WTC11 (cell line): ENCODE measurements at places on chromosomes 7 and 10. TPM values are rescaled to one million over a fixed set of nuclear protein-coding genes. Genes with fewer than 3 reads are reported as not detected.

The NRCAM gene
- total RNA-seq = 2.6 to 2.9 TPM (median 2.7 TPM) in 3 replicates

The GPR158 gene
- 0.34 to 0.63 TPM (median 0.44 TPM) in 3 replicates for total RNA-seq

The EFCAB10 gene
- 3.0 to 3.2 TPM (median 3.0 TPM) in 3 replicates for total RNA-seq

The AGR3 gene
- not detected in 3 replicates for total RNA-seq

The NPM3 gene
- 223 to 260 TPM (median 229 TPM) in 3 replicates for total RNA-seq

The AMPH gene
- total RNA-seq = 8.9 to 10.0 TPM (median 9.0 TPM) in 3 replicates

The HILPDA gene
- total RNA-seq = 28.3 to 29.5 TPM (median 28.7 TPM) in 3 replicates

The UNC5B gene
- 31.2 to 49.6 TPM (median 31.6 TPM) in 3 replicates for total RNA-seq

DNA sequence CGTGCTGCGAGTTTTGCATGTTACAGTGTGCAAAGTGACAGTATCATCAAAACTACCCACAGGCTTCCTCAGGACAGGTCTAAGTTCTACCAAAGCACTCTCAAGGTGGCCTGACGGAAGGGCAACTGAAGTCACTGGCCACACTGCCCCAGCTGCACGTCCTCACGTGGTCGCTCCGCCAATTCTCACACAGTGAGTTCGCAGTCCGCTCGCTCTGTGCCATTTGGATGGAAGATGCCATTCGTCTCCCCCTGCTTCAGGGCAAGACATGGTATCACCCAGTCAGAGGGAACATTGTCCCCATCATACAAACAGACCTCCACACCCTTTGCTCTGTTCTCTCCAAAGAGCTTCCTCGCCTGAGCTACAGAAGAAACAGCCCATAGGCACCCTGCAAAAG lies 109.6 kb upstream of the COBL start:
- peaks cover 5% of the 10 kb centered on the region; the same call in 1 of the 2 replicates for H3K4me1 ChIP-seq
- H3K27ac ChIP-seq = 0 out of 2 replicates have a peak overlapping the region, but pooled peaks have one; percentile 54
- no peak overlapping the region for H3K4me3 ChIP-seq
- H3K36me3 ChIP-seq = no peaks in the 10 kb centered on the region
- H3K27me3 ChIP-seq = no peaks in the 10 kb centered on the region

GRCh38 chr10:129970465-129971364 lies 6.6 kb upstream of the EBF3 start:
- H3K4me1 ChIP-seq = peaks cover 39% of the 10 kb centered on the region
- peak overlapping the region; percentile 74 for H3K4me3 ChIP-seq
- peaks cover 93% of the 10 kb centered on the region for H3K27me3 ChIP-seq
- H3K27ac ChIP-seq = no peak overlapping the region
- H3K36me3 ChIP-seq = no peaks in the 10 kb centered on the region

DNA sequence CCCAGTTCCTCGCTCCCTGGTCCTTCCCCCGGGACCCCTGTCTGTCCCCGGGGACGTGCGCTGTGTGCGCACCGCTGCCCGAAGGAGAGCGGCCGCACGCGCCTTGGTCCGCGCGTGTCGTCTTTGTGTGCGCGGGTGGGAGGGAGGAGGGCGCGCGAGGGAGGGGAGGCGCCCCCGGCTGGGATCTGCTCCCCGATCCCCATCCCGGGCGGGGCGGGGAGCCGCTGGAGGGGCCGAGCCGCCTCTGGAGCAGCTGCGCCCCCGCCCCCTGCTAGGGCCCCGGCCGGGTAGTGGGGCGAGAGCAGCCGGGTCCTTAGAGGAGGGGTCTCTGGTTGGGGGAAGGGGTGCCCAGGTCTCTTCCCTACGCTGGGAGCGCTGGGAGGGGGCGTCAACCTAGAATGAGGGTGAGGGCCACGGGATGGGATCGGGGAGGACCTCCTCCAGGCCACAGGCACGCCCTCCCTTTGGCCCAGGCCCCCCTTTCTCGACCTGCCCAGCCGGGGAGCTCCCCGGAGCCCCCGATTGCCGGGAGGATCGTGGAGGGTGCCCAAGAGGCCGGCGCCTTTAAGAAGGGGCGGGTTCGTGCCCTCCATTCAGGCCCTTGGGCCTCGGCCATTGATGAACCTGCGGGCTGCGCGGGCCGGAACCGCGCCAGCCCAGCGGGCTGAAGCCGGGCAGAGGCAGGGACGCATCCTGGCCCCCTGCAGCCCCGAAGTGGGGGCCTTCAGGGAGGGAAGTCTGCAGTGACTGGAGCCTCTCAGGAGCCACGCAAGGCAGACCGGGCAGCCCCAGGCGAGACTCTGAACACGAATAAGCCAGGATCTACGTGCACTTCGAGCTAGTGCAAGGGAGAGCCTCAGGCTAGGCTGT lies 678 bp downstream of the SH2B2 start:
- H3K36me3 ChIP-seq = no peaks in the 10 kb centered on the region
- H3K4me3 ChIP-seq = peak overlapping the region; percentile 61
- peaks cover 10% of the 10 kb centered on the region for H3K27me3 ChIP-seq
- peak; percentile 48 for DNase-seq
- H3K4me1 ChIP-seq = peaks cover 16% of the 10 kb centered on the region

DNA sequence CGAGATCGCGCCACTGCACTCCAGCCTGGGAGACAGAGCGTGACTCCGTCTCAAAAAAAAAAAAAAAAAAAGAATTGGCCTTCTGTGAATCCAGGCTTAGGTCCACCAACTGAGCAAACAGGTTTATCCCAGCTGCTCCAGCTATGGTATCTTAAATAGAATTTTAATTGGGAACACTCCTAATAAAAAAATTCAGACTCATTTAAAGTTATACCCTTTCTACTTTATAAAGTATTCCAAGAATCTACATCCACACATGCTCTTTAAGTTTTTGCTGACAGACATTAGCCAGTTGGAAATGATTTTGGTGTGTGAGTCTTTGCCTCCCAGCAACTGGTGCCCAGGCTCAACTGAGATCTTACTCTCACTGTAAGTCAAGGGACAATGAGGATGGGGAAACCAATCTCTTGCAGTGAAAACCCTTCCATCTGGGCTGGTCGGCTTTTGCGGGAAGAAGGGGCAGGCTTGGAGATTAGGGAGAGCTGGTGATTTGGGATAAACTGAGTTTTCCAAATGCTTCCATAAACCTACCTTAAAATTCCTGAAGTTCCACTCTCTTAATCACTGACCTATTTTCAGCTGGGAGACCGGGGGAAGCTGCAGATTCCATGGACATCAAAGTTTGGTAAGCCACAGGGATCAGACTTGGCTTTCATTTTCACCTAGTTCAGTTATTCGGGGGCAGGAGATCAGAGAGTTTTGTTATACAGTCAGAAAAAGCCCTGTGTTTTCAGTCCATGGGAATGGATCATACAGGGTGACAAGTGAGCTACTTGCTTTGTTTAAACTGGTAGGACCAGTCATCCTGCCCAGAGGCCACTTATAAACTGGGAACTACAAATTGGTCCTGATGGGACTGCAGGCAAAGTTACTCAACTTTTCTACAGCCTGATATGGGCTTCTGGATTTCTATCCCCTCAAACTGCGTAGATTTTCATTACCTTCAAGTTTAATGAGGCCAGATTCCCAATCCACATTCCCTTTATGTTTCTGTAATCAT lies 89.3 kb upstream of the ZNF746 start:
- DNase-seq = no peak
- no peaks in the 10 kb centered on the region for H3K27me3 ChIP-seq

DNA sequence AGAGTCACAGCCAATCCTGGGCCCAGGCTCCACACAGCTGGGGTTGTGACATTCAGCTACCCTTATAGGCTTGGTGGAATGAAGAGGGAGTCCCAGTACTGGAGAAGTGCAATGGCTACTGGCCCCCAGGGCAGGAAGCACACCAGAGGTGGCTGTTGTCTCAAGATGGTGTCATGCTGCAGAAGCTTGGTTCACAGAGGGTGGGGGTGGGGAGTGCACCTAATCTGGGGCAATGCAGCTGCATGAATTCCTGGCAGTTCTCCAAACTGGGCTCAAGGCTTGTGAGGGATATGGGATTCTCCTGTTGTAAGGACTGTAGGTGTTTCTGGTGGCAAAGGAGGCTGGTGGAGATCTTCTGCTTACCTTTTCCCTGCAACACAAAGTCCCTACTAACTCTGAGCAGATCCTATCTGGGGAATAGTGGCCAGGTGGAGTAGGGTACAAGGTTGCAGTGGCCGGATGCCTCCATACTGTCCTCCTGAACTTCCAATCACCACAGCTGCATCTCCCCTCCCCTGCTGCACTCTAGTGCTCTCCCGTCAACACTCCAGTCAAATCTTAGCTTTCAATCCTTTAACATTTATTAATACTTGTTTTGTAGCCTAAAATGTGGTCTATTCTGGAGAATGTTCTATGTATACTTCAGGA lies 27.4 kb upstream of the PLA2G12B start:
- DNase-seq = no peak
- H3K4me1 ChIP-seq = no peaks in the 10 kb centered on the region
- peaks cover 28% of the 10 kb centered on the region for H3K36me3 ChIP-seq
- peaks cover 3% of the 10 kb centered on the region; the same call in 1 of the 2 replicates for H3K27me3 ChIP-seq

DNA sequence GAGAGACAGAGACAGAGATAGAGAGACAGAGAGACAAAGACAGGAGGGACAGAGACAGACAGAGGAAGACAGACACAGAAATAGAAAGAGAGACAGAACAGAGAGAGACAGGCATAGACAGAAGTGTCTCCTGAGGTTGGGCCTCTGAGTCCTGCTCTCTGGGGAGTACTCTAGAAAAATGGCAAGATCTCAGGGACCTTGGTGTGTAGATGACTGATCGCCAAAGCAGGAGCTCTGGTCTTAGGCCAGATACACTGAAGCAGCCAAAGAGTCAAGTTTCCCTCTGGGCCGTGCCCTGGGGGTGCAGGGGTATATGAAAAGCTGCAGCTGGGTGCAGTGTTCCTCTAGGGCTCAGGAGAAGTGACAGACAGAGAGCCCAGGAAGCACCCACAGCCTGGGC lies 176.6 kb upstream of the TNS3 start:
- H3K27me3 ChIP-seq = no peaks in the 10 kb centered on the region
- H3K36me3 ChIP-seq = no peaks in the 10 kb centered on the region
- no peak for DNase-seq
- H3K4me3 ChIP-seq = no peak overlapping the region
- peaks cover 4% of the 10 kb centered on the region; the same call in 1 of the 2 replicates for H3K4me1 ChIP-seq
- no peak overlapping the region for H3K27ac ChIP-seq

DNA sequence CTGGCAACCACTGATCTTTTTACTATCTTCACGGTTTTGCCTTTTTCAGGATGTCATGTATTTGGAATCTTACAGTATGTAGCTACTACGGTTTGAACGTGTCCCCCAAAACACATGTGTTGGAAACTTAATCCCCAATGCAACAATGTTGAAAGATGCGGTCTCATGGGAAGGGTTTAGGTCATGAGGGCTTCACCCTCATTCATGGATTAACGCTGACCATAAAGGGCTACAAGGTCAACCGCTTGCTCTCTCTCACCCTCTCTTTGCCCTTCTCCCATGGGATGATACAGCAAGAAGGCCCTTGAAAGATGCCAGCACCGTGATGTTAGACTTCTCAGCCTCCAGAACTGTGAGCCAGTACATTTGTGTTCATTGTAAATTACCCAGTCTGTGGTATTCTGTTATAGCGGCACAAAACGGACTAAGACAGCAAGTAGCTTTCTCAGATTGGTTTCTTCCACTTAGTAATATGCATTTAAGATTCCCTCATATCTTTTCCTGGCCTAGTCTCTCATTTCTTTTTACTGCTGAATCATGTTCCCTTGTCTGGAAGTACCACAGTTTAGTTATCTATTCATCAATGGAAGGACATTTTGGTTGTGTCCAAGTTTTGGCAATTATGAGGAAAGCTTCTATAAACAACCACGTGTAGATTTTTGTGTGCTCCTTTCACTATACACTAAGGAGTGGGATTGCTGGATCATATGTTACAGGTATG lies 3.0 kb upstream of the CRYGN start:
- H3K27ac ChIP-seq = no peak overlapping the region
- H3K4me1 ChIP-seq = peaks cover 20% of the 10 kb centered on the region
- no peak for DNase-seq
- H3K4me3 ChIP-seq = no peak overlapping the region
- H3K36me3 ChIP-seq = no peaks in the 10 kb centered on the region

- peak overlapping the region; percentile 96 for H3K27ac ChIP-seq
- peaks cover 26% of the 10 kb centered on the region for H3K4me1 ChIP-seq
- H3K4me3 ChIP-seq = peak overlapping the region; percentile 95
These were observed 973 bp downstream of the ATAD1 start for GRCh38 chr10:87816898-87817608.

GRCh38 chr7:106425017-106425719 lies 140.4 kb upstream of the NAMPT start:
- H3K27ac ChIP-seq = no peak overlapping the region
- H3K4me1 ChIP-seq = peaks cover 5% of the 10 kb centered on the region
- no peak for DNase-seq
- no peaks in the 10 kb centered on the region for H3K36me3 ChIP-seq
- no peaks in the 10 kb centered on the region; the same call in 1 of the 2 replicates for H3K27me3 ChIP-seq

GRCh38 chr7:12028508-12028907 lies 182.6 kb upstream of the TMEM106B start:
- no peak overlapping the region for H3K4me3 ChIP-seq
- no peaks in the 10 kb centered on the region for H3K27me3 ChIP-seq
- H3K4me1 ChIP-seq = peaks cover 30% of the 10 kb centered on the region
- H3K27ac ChIP-seq = no peak overlapping the region
- no peaks in the 10 kb centered on the region for H3K36me3 ChIP-seq
- DNase-seq = no peak

DNA sequence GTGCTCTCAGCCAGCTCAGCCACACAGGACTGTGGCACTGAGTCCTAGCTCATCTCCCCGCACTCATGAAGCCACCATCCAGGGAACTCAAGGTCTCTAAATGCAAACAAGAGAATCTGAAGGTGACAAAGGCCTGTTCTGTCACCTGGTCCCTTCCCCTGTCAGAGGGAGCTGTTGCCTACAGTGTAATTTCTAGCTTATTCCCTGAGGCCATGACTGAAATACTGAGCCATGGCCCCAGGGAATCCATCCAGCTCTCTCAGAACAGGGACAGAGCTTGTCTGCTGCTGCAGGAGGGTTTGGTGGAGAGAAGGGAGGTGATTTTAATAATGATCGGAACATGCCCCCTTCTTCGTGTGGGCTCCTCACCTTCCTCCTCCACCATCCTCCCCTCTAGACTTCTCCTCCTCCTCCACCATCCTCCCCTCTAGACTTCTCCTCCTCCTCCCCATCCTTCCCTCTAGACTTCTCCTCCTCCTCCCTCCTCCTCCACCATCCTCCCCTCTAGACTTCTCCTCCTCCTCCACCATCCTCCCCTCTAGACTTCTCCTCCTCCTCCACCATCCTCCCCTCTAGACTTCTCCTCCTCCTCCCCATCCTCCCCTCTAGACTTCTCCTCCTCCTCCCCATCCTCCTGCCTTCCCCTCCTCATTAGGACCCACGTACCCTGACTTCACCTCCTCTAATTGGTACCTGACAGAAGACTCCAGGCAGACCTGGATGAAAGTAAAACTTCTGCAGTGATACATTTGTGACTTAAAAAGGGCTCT lies 338.0 kb upstream of the MKI67 start:
- peaks cover 14% of the 10 kb centered on the region for H3K4me1 ChIP-seq
- no peak overlapping the region for H3K4me3 ChIP-seq
- no peak overlapping the region for H3K27ac ChIP-seq
- DNase-seq = no peak

GRCh38 chr10:77524281-77524711 lies 113.3 kb downstream of the KCNMA1 start:
- peaks cover 8% of the 10 kb centered on the region for H3K36me3 ChIP-seq
- H3K4me3 ChIP-seq = no peak overlapping the region
- H3K27me3 ChIP-seq = no peaks in the 10 kb centered on the region
- DNase-seq = no peak
- H3K27ac ChIP-seq = no peak overlapping the region
- H3K4me1 ChIP-seq = peaks cover 25% of the 10 kb centered on the region

GRCh38 chr7:55546814-55547213 lies 25.5 kb downstream of the VOPP1 start:
- H3K36me3 ChIP-seq = peaks cover 8% of the 10 kb centered on the region; the same call in 1 of the 2 replicates
- H3K27me3 ChIP-seq = no peaks in the 10 kb centered on the region
- H3K27ac ChIP-seq = no peak overlapping the region
- H3K4me1 ChIP-seq = peaks cover 64% of the 10 kb centered on the region
- no peak for DNase-seq
